BE2C (cell line): ENCODE measurements at places on chromosomes 2 and 18.
A peak's percentile ranks its signal among the peaks of the same experiment; 100 is the strongest.

- DNase-seq, result no peak
These were observed 34.7 kb downstream of the ST6GAL2 start for GRCh38 chr2:106851087-106851874.

DNA sequence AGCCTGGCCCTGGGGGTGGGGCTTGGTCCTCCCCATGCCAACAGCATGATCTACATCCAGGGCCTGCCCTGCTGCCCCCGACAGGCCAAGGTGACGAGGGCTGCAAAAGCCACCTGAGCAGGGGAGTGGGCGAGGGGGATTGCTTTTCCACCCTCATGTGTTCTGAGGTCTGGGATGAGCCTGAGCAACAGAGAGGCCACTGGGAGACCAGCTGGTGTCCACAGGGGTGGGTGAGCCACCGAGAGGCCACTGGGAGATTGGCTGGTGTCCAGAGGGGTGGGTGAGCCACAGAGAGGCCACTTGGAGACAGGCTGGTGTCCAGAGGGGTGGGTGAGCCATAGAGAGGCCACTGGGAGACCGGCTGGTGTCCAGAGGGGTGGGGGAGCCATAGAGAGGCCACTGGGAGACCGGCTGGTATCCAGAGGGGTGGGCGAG lies 147.4 kb upstream of the GPC1 start:
- DNase-seq, result no peak

- DNase-seq, result no peak
These were observed 427.0 kb downstream of the LPIN1 start for GRCh38 chr2:12173271-12173942.

DNA sequence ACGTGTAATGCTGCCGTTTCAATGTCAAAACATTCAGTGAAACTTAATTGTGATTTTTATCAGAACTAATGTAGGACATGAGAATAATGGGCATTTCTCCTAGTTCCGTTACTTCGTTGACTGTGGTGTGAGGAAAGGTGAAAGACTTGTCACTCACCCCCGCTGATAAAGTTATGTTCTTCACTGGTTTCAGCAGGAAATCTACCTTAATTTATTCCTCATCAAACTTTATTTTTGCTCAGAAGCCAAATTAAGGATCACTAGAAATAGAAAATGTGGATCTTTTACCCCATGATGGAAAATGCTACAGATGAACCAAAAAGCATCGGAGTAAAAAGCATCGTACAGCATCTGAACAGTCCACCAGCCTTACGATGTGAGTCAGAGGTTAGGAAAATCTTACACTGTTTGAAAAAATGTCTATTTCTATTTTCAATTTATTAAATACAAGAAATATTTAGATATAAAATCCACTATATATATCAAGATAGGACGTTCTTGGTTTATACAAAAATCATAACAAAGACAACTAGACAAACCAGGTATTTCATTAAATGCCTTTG lies 1.0 kb upstream of the ROCK1 start:
- DNase-seq, result no peak

- no peak for DNase-seq
These were observed 95.1 kb upstream of the SALL3 start for GRCh38 chr18:78884502-78884901.

GRCh38 chr2:14285812-14286211 lies 346.7 kb upstream of the LRATD1 start:
- no peak for DNase-seq

- DNase-seq, result peak; percentile 77
These were observed 3.9 kb upstream of the ID2 start for GRCh38 chr2:8677646-8678592.

GRCh38 chr2:172096626-172097547 lies 5.8 kb downstream of the DLX2 start:
- no peak for DNase-seq

DNA sequence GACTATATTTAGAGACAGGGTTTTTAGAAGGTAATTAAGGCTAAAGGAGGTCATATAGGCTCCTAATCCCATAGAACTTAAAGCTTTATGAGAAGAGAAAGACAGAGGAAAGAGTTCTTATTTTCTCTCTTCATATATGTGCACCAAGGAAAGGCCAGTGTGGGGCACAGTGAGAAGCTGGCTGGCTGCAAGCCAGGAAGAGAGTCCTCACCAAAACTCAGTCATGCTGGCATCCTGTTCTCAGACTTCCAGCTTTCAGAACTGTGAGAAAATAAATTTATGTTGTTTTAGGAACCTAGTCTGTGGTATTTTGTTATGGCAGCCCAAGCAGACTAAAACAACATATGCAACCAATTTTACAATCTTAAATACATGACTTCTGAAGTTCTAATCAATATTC lies 31.5 kb upstream of the ATIC start:
- DNase-seq, result no peak

DNA sequence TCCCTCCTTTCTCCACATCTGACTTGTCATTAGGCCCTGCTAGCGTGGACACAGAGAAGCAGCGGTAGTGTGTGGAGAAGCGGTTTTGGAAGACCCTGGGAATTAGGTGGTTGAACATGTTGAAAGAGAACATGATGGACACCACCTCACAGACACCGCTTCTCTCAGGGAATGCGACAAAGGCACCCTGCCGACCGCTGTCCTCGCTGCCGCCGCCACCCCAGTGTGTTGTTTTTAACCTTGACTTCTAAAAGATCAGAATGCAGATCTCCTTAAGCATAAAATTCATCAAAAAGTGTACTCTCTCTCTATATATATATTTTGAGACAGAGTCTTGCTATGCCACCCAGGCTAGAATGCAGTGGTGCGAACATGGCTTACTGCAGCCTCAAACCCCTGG lies 33.2 kb downstream of the AQP4 start:
- no peak for DNase-seq

- no peak for DNase-seq
These were observed 90.6 kb upstream of the MBOAT2 start for GRCh38 chr2:9094117-9094516.

GRCh38 chr2:113876503-113877387 lies 13.1 kb upstream of the ACTR3 start:
- DNase-seq, result peak; percentile 24

DNA sequence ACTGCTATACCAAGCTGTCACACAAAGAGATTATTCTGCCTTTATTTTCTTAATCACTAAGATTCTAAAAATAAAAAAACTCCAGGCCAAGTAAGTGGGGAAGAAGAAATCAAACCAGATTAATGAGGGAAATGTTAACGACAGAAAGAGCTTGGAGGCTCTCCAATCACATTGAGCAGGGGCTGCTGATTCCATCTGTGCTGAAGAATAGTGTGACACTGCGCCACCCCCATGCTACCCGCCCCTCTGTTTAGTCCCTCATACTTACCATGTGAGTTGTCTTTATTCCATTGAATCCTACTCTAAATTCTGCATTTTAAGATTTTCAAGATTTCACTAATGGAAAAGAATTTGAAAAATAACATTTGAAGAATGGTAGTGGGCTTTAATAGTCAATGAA lies 998.0 kb upstream of the CDH2 start:
- DNase-seq, result no peak

DNA sequence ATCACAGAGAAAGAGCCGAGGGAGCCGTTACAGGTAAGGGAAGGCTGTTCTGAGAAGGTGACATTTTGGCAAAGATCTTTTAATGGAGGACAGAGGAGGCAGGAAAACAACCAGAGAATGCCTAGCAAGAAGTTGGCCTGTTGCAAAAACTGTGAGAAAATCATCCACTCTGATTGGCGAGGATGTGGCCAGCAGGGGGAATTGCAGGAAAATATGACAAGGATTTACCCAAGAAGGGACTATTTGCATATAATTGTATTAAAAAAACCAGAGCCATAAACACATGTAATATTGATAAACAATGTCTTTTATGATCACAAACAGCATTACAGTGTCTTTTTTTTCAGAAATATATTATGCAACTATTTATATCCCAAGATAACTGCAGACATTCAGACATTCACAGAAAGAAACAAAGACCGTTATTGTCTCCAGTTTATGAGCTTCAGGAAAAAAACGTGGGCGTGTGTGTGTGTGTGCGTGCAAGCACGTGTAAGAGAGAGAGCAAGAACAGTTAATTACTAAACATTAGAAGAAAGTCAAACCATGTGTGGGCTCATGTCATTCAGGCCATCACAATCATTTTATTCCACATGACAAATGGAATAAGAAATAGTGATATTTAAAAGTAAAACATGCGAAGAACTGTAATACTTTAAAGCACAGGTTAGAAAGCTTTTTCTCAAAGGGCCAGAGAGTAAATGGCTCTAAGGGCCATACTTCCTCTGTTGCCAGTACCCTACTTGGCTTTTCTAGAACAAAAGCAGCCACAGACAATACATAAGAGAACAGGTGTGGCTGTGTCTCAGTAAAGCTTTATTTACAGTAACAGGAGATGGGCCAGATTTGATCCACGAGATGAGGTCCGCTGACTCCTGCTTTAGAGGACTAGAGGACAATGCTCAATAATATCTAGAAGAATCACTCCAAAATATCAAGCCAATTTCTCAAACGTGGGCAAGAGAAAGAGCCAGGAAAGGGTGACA lies 324.1 kb downstream of the DLGAP1 start:
- no peak for DNase-seq

DNA sequence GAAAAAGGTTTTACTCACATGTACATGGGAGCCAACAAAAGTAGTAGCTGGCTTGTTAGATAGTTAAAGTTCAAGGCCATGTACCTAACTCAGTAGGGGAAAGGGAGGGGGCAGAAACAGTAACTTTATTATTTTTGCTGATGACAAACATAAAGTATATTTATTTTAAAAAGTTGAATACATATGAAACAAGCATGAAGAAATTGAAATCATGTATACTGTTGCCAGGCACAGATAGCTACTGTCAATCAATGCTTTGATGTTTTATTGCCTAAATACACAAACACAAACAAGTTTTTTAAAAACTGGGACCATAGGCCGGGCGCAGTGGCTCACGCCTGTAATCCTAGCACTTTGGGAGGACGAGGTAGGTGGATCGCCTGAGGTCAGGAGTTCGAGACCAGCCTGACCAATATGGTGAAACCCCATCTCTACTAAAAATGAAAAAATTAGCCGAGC lies 7.6 kb upstream of the PSD4 start:
- DNase-seq, result no peak

DNA sequence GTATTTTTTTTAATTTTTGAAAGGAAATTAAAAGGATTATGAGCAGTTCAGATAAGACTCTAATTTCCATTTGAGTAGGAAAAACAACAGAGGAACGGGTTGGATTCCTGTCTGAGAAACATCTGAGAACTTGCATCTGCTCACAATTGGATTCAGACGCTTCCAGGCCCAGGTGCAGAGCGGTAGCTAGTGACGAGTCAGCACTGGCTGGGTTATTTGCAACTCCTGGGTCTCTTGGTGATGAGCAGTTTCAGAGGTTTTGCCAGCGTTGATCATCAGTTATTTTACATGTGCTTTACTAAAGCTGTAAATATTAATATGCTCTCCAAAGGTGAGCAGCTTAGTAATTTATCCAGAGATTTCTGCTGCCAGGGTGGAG lies 39.1 kb upstream of the B3GNT7 start:
- DNase-seq, result no peak

DNA sequence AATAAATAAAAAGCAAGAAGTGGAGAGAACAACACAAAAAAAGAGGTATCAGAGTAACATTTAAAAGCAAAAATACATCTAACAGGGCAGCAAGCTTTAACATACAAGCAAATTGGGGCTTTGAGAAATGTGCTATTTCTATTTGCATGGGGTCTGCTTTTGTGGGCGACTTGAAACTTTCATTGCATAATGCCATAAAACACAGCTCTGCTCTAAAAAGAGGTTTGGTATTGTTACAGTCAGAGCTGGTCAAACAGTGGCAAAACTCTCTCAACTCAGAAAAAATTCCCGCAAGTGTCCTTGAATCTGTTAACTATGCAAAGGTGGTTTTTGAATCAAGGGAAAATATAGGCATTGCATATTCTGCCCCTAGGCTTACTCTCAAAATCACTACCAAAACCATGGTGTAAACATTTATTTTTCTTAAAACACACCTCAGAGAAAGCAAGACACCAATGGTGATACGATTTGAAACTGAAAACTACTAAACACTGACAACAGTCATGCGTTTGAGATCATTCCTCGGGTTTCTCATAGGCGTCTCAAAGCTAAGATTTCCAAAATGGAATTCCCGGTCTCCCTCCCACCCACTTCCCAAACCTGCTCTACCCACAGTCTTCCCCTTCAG lies 45.5 kb downstream of the RNF152 start:
- no peak for DNase-seq
